Stimulated activated CD8-positive, alpha-beta memory T cell treated with anti-CD3 and anti-CD28 coated beads, Interleukin-4, amount 100 ng/mL, for 1 hour (primary cell): ENCODE measurements at places on chromosomes 12 and 14.

GRCh38 chr12:124726596-124727263 is 136.9 kb downstream of the SCARB1 start:
- DNase-seq = no peak

- peak; percentile 46 for DNase-seq
Observed at GRCh38 chr12:56007564-56008559, 10.8 kb downstream of the SUOX start.

GRCh38 chr12:124538194-124539082 is 29.0 kb downstream of the NCOR2 start:
- DNase-seq = no peak

- DNase-seq = no peak
Observed at GRCh38 chr12:106081606-106082005, 57.1 kb downstream of the NUAK1 start.

- DNase-seq = no peak
Observed at GRCh38 chr14:98705871-98706300, 566.1 kb downstream of the BCL11B start.

DNA sequence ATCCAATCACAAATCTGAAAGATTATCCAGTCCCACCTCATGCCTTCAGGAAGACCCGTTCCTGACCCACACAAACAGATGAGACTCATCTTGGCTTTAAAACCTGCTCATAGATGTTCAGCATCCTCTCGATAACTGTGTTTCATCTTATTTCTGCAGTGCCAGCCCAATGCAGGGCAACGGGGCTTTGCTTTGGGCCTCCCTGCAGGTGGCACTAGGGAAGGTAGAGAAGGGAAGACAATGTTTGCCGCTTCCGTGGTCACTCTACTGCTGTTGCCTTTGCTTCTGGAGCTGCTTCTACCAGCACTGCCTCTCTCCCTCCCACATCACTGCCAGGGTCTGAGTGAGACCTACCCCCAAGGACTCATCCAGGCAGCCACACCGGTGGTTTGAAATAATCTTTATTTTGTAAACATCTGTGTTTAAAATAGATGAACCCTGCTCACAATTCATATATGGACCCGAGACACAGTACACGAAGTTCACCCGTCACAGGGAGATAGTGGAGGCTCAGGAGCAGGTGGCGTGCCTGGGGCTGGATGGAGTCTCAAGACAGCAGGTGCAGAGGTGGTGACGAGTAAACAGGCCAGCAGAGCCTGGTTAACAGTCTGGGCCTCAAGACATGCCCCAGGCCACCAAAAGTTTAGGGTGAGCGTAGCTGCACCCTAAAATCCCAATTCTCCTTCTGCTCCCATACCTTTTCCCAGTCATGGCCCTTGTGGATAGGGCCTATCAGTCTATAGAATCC is 3.1 kb upstream of the GPX2 start:
- no peak for DNase-seq

DNA sequence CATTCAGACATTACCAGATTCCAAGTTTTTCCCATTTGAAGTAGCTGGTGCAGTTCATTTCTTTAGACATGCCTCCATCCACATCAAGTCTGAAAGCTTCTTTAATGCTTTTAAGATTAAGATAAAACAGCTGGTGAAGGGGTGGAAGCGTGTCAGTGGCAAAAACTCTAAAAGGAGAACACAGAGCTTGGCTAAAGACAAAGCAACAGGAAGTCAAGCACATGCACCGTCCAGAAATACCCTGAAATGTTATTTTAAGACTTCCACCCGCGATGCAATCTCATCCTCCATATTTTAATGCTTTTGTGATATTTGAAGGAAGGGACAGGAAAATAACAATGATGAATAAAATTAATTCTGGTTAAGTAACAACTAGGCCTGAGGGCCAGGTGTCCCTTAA is 31.8 kb downstream of the PPM1H start:
- DNase-seq = no peak
